Stimulated activated CD4-positive, alpha-beta T cell treated with anti-CD3 and anti-CD28 coated beads, Interleukin-2, amount 100 ng/mL, for 24 hours (primary cell): ENCODE measurements at places on chromosomes 11 and 22.
A peak's percentile ranks its signal among the peaks of the same experiment; 100 is the strongest.

GRCh38 chr11:11070976-11071375 lies 213.1 kb upstream of the ZBED5 start:
- no peak for DNase-seq

DNA sequence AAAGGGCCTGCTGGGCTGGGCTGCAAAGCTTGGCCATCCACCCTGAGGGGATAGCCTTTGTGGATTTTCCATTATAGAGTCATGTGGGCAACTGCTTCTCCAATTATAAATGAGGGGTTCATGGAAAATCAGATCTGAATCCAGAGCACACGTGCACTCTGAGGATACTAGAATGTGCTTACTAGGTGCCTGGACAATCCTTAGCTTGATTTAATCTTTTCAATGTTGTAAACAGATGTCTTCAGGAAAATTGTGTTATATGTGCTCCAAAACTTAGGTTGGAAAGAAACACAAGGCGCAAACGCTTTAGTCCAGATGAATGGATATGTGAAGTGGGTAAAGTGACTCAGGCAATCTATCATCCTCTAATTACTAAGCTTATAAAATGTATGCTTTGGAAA lies 92.0 kb downstream of the SLC17A6 start:
- DNase-seq, result no peak

DNA sequence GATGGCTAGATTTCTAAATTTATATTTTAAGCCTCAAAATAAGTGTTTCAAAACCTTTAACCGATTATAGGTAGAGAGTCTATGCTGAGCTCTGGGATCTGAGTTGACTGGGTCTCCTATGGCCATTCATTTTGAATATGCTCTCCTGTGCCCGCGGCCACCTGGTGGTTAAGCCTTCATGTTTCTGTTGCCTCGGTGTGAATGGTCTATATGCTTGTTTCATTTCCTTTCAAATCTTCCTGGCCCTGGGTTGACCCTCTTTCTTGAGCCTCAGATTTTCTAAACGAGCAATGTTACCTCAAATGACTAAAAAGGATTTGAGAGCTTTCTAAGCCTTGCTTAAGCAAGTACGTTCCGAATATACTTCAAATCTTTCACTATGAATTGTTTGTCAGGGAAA lies 789.4 kb upstream of the KIRREL3 start:
- DNase-seq, result no peak

DNA sequence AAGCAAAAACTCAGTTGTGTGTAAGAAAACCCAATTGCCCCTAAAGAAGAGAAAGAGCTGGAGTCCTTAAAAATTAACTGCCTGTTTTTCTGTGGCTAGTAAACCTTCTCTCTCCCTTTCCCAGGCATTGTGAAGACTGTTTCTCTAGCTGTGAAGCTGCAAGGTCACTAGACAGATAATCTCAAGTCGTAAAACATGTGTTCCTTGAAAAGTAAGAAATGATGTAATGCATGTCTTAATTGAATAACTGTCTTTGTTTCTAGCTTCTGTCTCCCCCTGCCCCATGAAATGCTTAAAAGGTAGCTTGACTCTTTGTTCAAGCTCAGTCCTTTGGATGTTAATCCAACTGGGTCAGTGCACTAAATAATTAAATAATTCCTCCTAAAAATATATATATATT lies 29.5 kb upstream of the FAM181B start:
- no peak for DNase-seq

- DNase-seq, result no peak
Observed at GRCh38 chr11:854601-855329, 12.1 kb downstream of the TSPAN4 start.

DNA sequence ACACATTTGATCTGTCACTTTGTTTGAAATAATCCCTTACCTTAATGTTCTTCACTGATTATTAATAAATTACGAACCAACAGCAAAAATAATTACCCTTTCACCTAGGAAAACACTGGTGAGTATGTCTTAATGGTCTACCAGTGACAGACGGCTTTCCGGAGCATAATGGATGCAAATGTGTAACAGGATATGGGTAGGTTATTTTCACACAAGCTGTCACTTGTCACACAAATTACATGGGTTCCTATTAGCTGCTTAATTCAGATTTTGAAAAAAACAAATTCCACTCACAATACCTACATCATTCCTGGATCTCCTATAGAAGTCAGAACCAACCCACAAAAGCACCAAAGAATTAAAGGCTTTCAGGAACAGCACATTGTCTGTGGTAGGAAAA lies 127.9 kb downstream of the WT1 start:
- no peak for DNase-seq

DNA sequence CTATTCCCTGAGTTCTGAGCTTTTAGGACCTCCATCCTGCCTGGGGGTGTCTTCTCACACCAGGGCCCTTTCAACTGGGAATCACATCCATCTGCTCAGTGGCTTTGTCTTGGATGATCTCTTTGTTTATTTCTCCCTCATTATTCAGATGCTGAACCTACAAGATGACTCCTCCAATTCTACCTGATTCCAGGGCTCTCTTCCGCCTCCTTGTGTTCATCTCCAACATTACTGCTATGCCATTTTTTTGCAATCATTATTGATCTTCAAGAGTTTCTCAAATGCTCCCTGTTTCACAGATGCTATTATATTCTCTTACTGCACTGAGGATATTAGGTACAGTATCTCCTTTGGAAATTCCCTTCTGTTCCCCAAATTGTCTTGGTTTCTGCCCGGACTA lies 307.7 kb downstream of the SHANK2 start:
- DNase-seq, result no peak

GRCh38 chr11:73330569-73331093 lies 22.6 kb downstream of the ARHGEF17 start:
- DNase-seq, result no peak

GRCh38 chr11:117426297-117426685 lies 98.6 kb downstream of the CEP164 start:
- peak; percentile 85 for DNase-seq

GRCh38 chr22:43313244-43313889 lies 29.8 kb downstream of the SCUBE1 start:
- no peak for DNase-seq

DNA sequence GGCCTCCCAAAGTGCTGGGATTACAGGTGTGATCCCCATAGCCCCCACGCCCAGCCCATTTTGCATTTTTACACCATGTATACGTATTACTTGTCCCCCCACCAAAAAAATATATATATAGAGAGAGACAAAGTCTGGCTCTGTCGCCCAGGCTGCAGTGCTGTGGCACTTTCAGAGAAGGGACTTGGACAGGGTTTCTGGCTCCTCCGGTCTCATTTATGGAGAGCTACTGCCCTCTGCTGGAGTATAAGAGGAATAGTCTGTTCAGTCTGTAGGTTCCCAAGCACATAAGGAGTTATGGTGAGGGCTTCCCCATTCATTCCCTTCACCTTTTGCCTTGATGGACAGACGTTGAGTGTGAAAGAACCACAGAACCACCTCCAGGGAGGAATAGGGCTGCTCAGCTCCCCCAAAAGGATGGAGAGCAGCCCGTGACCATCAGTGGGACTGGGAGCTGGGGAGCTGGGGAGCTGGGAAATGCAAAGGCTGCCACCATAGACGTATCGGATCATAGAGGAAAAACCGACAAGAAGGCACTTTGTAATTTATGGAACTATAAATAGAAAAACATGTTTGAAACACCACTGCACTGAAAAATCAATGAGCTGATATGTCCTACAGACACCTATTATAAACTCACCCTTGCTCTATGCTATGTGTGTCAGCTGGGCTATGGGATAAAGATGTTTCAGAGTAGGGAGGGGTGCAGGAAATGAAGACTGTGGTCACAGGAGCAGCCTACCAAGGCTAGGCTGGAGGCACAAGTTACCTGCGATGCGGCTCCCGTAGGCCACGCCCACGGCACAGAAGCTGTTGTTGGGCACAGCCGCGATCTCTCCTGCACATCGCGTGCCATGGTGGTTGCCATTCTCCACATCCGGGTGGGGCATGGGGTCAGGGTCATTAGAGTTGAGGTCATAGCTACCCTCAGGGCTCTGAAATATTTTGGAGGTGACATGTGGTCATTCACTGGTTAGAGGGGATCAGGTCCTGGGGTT lies 5.2 kb downstream of the PCSK7 start:
- DNase-seq, result no peak

GRCh38 chr22:35116817-35117216 lies 50.9 kb downstream of the ISX start:
- DNase-seq, result no peak

- DNase-seq, result no peak
Observed at GRCh38 chr11:10309163-10310093, 4.6 kb downstream of the ADM start.

DNA sequence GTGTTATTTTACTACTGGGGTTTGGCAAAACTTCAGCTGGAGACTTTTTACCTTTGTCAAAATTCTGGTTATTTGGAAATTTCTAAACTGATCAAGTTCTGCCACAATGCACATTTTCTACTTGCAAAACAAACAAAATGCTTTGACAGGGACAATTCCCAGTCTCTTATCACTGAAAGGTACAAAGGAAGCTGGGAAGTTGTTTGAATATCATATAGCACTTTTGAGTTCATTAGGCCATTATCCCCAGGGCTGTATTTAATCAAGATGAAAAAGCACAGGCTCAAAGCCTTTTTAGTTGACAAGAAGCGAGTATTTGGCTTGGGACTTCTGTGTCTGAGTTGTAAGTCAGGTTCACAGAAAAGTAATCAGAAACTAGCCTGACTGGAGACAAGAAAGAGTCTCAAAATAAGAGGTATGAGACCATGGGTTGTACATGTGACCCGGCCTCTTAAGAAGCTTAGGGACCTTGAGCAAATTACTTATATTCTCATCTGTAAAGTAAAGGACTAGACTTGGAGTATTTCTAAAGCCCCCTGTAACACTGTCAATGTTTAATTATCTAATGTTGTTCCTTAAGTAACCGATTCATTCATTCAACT lies 2.9 kb upstream of the HORMAD2 start:
- DNase-seq, result no peak
